ENCODE measurements at places on chromosomes 1 and 21.
A peak's percentile ranks its signal among the peaks of the same experiment; 100 is the strongest.

DNA sequence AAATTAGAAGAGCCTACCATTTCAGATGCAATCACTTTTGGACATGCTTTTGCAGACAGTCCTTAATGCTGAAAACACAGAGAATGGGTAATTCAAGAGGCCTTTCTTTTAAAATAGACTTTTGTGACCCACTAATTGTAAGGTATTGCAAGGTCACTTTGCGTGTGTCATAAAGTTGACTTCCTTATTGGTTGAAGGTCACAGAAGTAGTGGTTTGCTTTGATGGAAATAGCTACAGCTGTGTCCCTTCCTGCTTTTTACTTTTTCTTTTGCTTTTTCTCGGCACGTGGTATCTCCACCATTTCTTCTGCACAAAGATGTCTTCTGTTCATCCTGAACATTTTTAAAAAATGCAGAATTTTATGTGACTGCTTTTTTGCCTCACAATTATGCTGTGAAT, 146.8 kb downstream of the DYRK1A start:
- no peak for DNase-seq

- DNase-seq: no peak
Measured at GRCh38 chr1:36764798-36765197, 269.5 kb downstream of the GRIK3 start.

DNA sequence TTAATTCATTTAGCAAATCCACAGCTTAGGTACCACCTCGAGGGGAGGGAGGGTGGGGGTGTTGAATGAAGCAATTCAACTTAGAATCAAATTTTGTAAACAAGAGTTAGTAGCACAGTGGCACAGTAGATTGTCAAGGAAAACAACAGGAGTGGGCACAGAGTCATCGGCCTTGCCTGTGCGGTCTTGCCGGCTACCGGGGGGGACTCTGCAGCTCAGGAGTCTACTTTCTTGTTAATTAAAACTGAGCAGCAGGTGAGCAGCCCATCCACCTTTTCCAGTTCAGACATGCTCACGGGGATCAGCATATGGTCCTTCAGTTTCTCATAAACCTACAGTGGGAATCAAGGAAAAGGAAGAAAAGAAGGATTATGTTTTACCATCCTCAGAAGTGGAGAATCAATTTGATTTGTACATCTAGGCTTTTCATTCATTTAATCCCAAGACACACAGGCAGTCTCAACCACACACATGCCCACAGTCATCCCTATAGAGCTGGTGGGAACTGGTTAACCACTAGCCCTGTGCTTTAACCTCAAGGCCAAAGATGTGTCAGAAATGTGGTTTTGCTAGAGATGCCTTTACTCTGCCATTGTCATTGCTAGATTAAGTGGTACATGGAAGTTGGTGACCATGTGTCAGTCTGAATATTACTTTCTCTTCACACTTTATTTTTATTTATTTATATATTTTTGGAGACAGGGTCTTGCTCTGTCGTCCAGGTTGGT, 45.0 kb upstream of the BCL10 start:
- DNase-seq: no peak

DNA sequence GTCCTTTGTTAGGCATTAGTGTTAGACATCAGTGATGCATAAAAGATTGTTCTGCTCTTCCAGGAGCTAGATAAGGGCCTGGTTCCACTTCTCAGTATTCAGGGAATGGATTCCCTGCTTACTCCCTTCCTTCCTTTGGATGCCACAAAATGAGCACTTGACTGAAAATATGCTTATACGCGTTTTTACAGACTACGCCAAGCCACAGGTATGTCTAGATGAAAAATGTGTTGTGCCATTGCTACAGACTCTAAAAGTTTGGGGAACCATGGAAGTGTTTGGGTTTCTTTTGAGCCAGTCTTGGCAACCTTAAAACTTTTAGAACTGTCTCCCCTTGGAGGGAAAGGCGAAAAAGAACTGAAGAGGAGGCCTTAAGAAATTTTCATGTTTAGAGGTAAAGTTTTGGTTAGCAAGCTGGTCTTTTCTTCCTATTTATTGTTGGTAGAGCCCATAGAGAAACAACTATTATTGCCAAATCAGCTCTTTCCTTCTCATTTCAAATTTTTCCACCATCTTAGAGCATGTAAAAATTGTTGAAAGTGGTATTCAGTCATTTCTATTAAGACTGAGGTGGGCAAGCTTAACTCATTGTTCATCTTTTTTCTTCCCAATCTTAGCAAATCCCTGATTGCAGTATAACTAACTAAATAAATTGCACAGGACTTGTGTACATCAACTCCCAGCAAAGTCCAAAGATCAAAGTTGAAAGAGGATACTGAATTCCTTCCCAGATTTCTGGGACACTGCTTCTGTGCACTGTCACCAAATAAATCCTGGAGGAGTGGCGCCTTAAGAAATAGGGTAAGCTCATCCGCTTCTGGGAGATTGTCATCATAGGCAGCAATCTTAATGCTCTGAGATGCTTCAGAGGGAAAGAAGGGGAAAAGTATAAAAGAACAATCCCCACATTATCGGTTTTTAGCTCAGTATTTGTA, 18.9 kb downstream of the FGGY start:
- DNase-seq: no peak

- DNase-seq: peak; percentile 10
Measured at GRCh38 chr21:25733859-25734653, 648 bp downstream of the ATP5PF start.

DNA sequence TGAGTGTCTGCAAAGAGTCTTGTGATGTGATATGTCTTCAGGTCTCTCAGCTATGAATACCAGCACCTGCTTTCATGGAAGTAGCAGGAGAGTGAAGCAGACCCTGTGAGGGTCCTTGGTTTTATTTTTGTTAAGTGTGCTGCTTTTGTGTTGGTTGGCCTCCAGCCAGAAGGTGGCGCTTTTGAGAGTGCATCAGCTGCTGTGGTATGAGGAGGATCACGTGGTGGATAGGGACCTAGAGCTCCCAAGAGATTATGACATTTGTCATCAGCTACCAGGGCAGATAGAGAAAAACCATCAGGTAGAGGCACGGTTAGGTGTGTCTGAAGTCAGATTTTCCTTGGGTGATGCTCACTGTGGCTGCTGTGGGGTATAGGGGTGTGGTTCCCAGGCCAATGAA, 1232.1 kb downstream of the MRPL39 start:
- DNase-seq: no peak

- peak; percentile 91 for DNase-seq
Measured at GRCh38 chr1:155061381-155062150, 2.0 kb upstream of the EFNA4 start.

DNA sequence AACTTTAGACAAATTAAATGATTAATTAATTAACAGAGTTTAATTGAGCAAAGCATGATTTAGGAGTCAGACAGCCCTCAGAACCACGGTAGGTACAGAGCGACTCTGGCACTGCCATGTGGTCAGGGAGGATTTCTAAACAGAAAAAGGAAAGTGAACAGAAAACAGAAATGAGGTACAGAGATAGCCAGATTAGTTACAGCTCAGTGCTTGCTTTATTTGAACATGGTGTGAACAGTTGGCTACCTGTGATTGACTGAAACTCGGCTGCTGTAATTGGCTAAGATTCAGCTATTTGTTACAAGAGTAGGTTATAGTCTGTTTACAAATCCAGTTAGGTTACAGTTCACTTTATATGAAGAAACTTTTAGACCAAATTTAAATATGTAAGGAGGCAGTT, 163.0 kb upstream of the TNR start:
- no peak for DNase-seq

DNA sequence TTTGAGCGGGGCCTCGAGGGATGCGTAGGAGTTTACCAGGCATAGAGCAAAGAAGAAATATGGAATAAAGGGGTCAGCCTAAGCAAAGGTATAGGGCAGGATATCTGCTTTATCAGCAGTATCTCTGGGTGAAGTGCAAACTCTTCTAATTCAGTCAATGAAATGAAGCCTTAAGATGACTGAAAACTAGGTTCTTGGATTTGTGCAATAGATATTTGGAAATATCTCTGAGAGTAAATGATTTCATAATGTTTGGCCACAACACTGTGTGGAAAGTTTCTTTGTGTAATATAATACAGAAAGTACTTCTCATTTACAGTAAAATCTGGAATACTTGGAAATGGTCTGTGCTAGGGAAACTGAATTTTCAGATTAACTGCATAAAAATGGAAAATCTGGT, 26.1 kb downstream of the KCNJ15 start:
- no peak for DNase-seq

GRCh38 chr1:27535386-27535785, 45.4 kb upstream of the WASF2 start:
- no peak for DNase-seq

- DNase-seq: peak; percentile 76
Measured at GRCh38 chr1:66335859-66336640, 197.9 kb upstream of the SGIP1 start.

DNA sequence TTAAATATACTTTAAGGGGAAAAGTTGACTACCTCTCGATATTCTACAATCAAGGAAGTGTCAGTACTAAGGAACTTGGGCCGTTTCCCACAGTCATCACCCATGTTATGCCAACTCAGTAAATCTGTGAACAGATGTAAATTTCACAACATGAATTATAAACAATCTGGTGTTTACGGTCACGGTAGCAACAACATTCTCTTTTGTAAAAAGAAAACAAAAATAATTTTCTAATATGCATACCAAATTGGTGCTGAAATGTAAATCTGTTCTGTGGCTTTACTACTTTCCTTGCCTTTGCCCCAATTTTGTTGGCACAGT, 1.2 kb downstream of the SH3GLB1 start:
- DNase-seq: no peak

DNA sequence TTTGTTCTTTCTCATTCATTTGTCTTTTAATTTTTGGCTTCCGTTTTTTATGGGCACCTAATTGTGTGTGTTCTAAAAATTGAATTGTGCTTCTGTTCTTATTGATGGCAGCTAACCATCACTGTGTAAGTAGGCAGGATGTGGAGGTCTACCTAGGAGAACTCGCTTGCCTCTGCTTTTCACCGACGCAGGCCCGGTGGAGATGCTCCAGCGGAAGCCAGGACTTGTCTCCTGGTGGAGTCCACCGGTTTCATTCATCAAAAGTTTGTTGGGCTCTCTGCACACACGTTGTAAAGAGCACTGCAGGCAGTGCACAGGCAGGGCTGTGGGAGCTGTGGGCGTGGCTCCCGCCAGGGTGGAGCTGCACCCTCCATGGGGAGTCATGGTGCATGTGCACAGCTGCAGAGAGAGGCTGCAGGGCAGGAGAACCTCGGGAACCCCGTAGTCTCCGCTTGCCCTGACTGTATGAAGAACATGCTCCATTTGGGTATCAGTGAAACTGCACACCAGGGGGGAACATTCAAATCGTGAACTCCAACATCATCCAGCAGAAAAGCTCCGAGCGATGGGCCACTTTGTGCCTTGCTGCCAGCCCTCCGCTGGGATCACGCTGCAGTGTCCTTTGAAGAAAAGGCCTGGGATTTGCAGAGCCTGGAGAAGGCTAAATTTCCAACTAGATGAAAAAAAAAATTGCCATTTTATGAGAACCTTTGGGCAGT, 6.0 kb upstream of the C1orf174 start:
- DNase-seq: no peak

DNA sequence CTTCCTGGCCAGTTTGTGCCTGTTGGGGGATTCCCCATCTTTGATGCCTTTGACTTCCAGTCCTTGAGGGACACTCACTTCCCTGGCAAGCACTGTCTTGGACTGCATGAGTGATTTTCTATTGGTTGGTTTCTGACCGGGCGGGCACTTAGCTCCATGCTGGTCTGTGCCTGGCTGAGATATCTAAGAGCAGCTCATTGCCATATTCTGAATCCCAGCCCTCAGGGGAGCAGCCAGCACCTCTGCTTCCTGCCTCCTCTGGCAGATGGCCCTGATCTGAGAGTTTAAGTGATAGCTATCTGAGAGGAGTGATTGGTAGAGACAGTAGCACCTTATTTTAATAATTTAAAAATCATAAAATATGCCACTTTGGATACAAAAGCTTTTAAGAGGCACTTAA, 52.5 kb downstream of the DISC1 start:
- DNase-seq: no peak

- no peak for DNase-seq
Measured at GRCh38 chr1:108814343-108815125, 42.4 kb downstream of the AKNAD1 start.

DNA sequence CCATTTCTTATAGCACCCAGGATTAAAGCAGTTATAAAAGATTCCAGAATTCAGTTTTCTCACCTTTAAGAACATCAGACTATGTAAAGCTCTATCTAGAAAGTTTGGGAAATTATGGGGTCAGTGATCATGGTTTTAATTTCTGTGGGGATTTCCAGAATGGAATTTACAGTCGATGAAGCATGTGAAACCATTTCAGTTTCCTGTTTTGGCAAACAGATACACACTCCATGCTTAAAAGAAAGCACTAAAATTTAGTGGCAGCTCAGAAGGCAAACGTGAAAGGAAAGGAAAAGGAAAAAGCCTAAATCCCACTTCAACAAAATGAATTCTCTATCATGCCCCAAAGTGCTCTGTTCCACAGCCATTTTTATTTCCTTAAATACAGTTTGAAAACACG, 60.4 kb downstream of the FYB2 start:
- no peak for DNase-seq

GRCh38 chr21:15729674-15730483, at the start of gene USP25:
Gene USP25 (plus strand): TSS chr21:15729982. CDS start chr21:15730394, 412 bp downstream.
- DNase-seq: peak; percentile 82

- DNase-seq: no peak
Measured at GRCh38 chr1:201771466-201771865, 57.5 kb upstream of the IPO9 start.

DNA sequence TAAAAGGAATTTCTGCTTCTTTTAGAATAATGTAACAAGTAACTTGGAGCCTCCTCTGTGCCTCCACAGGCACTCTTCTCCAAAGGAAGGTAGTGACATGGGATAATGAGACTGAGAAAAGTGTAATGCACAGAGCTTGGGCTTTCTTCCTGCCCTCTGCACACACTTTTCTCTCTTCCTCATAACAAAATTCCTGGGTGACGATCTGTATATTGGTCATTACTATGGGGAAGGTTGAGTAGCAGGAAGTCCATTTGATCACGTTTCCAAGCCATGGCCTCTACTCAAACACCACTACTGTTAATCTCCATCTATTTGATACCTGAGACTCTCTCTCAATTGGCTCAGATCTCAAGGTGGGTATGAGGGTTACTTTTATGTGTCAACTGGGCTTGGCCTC, 113.9 kb downstream of the GRIK1 start:
- no peak for DNase-seq
